Immature natural killer cell (primary cell): ENCODE measurements at places on chromosomes 12 and 14. TPM values are rescaled to one million over a fixed set of nuclear protein-coding genes. Genes with fewer than 3 reads are reported as not detected.

Gene VRTN
- not detected for polyA plus RNA-seq

Gene TSPAN8
- polyA plus RNA-seq = not detected

DNA sequence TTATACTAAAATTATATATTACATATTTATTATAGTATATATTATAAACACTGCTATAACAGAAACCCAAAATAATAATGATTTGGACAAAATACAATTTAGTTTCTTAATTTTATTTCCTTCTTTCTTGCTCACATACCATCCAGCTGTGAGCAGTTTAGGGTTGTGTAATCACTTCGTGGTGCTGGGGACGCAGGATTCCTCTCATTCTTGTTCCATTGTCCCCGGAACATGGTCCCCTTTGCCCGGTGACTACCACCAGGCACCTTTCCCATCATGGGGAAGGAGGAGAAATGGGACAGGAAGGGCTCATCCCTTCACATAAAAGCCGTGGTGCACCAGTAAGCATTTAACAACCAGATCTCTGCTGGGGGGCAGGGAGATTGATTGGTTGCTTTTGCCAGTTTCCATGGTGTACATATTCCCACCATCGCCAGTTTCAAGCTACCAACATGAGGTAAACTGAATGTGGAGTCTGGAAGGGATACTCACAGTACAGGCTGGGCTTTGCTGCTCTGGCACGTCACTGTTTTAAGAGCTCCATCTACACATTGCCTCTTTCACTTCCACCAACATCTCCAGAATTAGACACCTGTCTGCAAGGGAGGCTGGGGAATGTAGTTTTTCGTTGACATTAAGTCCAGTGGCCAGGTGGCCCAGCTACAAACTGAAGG is 191.5 kb downstream of the TMEM132C start:
- H3K27me3 ChIP-seq = peaks cover 7% of the 10 kb centered on the region
- no peak overlapping the region for H3K4me3 ChIP-seq

DNA sequence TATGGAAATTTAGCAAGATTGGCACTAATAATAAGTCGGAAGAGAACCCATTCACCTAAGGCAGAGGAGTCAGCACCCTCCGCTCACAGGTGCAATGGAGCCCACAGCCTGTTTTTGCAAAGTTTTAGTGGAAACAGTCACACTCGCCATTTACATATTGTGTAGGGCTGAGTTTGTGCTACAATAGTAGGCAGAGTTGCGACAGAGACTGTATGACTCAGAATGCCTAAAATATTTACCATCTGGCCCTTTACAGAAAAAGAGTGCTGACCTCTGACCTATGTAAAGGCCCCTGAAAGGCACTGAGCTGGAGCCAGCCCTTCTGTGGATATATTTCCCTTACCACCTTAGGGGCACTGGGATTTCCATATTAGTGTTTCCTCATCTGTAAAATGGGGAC is 79.0 kb downstream of the PRIMA1 start:
- H3K27ac ChIP-seq = no peak overlapping the region
- peaks cover 5% of the 10 kb centered on the region for H3K27me3 ChIP-seq
- H3K36me3 ChIP-seq = no peaks in the 10 kb centered on the region
- H3K4me1 ChIP-seq = no peaks in the 10 kb centered on the region
- H3K4me3 ChIP-seq = no peak overlapping the region

DNA sequence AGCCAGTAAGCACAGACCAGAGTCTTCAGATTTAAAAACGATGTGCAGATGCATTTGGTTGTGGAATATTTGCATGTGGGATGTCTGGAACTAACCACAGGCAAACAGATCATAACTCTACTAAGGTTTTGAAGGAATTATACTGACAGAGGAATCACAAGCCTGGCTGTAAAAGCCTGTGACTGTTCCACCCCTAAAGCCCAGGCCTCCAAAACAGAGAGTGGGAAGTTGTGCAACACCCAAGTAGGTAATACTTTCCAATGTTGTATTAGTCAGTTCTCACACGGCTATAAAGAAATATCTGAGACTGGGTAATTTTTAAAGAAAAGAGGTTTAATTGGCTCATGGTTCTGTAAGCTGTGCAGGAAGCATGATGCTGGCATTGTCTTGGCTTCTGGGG is 68.1 kb upstream of the DCD start:
- no peak overlapping the region for H3K27ac ChIP-seq
- H3K4me1 ChIP-seq = no peaks in the 10 kb centered on the region
- no peaks in the 10 kb centered on the region for H3K27me3 ChIP-seq
- no peak for DNase-seq
- H3K4me3 ChIP-seq = no peak overlapping the region

Gene PPP1R1A
- not detected for polyA plus RNA-seq

DNA sequence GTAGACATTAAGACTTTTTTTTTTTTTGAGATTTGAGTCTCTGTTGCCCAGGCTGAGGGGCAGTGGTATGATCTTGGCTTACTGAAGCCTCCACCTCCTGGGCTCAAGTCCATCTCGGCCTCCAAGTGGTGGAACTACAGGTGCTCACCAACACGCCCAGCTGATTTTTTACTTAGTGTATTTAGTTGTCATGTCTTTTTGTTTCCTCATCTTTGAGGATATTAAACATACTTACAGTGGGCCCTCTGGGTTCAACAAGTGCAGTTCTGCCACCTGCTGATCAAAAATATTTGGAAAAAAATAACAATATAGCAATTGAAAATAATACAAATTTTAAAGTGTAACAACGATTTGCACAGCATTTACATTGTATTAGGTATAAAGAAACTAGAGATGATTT is 4.4 kb upstream of the B4GALNT1 start:
- H3K36me3 ChIP-seq = no peaks in the 10 kb centered on the region
- H3K27ac ChIP-seq = no peak overlapping the region
- peaks cover 7% of the 10 kb centered on the region for H3K27me3 ChIP-seq
- no peak for DNase-seq

GRCh38 chr12:13339538-13339937 is 143.0 kb downstream of the EMP1 start:
- H3K4me3 ChIP-seq = no peak overlapping the region
- no peak overlapping the region for H3K27ac ChIP-seq
- DNase-seq = no peak

Gene ADAMTS20
- polyA plus RNA-seq = not detected

GRCh38 chr14:63565448-63565847 is 22.3 kb upstream of the PPP2R5E start:
- no peak overlapping the region for H3K4me3 ChIP-seq
- no peak for DNase-seq
- no peaks in the 10 kb centered on the region for H3K36me3 ChIP-seq
- peaks cover 9% of the 10 kb centered on the region for H3K27me3 ChIP-seq
- H3K27ac ChIP-seq = no peak overlapping the region

Gene KRT74
- not detected for polyA plus RNA-seq

Gene NR1H4
- polyA plus RNA-seq = not detected

DNA sequence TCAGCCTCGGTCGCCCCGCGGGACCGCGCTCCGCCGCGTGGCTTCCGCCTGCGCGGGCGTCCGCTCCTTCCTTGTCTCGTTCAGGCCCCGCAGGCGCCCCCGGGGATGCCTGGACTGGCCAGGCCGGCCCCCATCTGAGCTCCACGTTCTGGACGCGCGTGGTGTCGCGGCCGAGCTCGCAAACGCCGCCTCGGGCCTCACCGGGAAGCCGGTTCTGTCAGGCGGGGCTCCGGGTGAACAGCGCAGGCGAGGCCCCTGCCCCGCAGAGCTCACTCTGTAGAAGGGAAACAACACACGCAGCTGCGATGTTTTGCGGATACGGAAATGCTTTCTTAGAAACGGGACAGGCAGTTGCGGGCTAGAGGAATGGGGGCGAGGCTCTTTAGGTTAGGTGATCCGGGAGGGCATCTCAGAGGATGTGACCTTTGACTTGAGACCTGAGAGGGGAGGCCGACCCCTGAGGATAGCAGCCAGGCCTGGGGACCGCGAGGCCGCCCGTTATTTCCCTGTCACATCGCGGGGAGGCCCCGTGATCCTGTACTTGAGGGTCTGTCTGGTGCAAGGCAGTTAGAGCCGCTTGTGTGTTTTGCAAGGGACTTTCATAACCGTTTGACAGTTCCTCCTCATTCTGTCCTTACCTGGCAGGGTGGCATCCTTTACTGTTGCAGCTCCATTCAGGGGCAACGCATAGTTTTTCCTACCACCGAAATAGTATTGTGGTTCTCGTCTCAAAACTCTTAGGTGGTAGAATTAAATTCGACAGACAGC is 584 bp downstream of the VRK1 start:
- H3K27me3 ChIP-seq = peaks cover 5% of the 10 kb centered on the region
- H3K27ac ChIP-seq = peak overlapping the region; percentile 88
- peak; percentile 44 for DNase-seq
- peaks cover 36% of the 10 kb centered on the region for H3K4me1 ChIP-seq
- no peaks in the 10 kb centered on the region for H3K36me3 ChIP-seq

DNA sequence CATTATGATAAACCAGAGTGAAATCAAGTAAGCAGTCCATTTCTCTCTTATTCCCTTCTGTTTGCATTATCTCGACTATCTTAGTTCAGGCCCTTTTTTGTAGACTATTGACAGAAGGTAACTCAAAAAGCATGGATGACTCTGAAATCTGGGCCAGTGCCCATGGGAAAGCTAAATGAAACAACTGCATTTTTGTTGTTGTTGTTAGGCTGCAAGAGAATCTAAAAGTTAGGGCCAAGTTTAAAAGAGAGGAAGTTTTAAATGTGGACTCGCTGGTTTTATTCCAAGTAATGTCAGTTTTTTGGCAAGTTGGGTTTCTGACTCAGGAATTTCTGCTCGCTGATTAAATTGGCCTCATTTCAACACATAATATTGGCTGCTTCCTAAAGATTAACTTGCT is 201.1 kb downstream of the PIK3C2G start:
- no peaks in the 10 kb centered on the region for H3K4me1 ChIP-seq
- H3K27me3 ChIP-seq = no peaks in the 10 kb centered on the region
- H3K27ac ChIP-seq = no peak overlapping the region
- no peaks in the 10 kb centered on the region for H3K36me3 ChIP-seq
- no peak overlapping the region for H3K4me3 ChIP-seq

Gene SNAPC1
- polyA plus RNA-seq = 2.0 TPM

GRCh38 chr12:132489078-132489601 is 811 bp upstream of the FBRSL1 start:
- H3K36me3 ChIP-seq = no peaks in the 10 kb centered on the region
- peak overlapping the region; percentile 99 for H3K27ac ChIP-seq
- H3K4me3 ChIP-seq = peak overlapping the region; percentile 98

DNA sequence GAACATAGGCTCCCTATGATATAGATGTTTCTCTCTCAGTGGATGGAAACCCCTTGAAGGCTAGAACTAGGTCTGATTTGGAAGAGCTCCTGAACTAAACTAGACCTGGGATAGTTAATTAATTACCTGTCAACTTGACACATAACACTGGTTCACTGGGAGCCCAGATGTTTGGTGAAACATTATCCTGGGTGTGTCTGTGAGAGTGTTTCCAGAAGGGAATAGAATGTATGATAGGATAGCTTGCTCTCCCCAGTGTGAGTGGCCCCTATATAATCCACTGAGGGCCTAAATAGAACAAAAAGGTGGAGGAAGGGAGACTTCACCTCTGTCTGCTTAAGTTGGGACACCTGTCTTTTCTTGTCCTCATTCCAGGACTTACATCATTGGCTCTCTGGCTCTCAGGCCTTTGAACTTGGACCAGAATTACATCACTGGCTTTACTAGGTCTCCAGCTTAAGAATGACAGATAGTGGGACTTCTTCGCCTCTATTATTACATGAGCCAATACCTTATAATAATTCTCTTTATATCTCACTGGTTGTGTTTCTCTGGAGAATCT is 194.1 kb downstream of the KTN1 start:
- no peak overlapping the region for H3K27ac ChIP-seq
- H3K4me1 ChIP-seq = no peaks in the 10 kb centered on the region
- H3K36me3 ChIP-seq = no peaks in the 10 kb centered on the region
- no peak overlapping the region for H3K4me3 ChIP-seq
- no peak for DNase-seq
- no peaks in the 10 kb centered on the region for H3K27me3 ChIP-seq

- no peak overlapping the region for H3K4me3 ChIP-seq
- H3K36me3 ChIP-seq = no peaks in the 10 kb centered on the region
- H3K27me3 ChIP-seq = no peaks in the 10 kb centered on the region
- no peak overlapping the region for H3K27ac ChIP-seq
Observed at GRCh38 chr12:80469681-80470080, 25.6 kb downstream of the PTPRQ start.

- H3K4me1 ChIP-seq = no peaks in the 10 kb centered on the region
- DNase-seq = peak; percentile 15
- H3K27me3 ChIP-seq = peaks cover 1% of the 10 kb centered on the region
Observed at GRCh38 chr12:93979189-93979588, 169.2 kb upstream of the PLXNC1 start.

DNA sequence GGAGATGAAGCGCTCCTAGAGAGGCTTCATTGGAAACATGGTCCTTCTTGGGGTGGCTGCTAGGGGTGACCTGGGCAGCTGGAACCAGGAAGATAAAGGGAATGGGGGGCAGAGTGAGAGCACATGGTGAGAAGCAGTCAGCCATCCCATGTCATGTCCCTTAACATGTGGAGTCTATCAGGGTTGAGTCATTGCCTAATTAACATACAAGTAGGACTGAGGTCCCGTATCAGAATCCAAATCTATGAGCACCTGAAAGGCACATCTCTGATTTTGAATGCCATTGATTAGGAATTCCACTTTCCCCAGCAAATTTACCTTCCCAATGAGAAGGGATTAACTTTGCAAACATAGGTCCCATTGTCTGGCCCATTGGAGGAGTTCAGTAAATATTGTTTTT is 20.3 kb upstream of the PPP1R1A start:
- no peak overlapping the region for H3K27ac ChIP-seq
- H3K4me3 ChIP-seq = no peak overlapping the region
- peaks cover 5% of the 10 kb centered on the region for H3K27me3 ChIP-seq
- H3K4me1 ChIP-seq = no peaks in the 10 kb centered on the region
- no peaks in the 10 kb centered on the region for H3K36me3 ChIP-seq
- DNase-seq = no peak

Gene HOXC10
- not detected for polyA plus RNA-seq

Gene CHGA
- polyA plus RNA-seq = not detected

DNA sequence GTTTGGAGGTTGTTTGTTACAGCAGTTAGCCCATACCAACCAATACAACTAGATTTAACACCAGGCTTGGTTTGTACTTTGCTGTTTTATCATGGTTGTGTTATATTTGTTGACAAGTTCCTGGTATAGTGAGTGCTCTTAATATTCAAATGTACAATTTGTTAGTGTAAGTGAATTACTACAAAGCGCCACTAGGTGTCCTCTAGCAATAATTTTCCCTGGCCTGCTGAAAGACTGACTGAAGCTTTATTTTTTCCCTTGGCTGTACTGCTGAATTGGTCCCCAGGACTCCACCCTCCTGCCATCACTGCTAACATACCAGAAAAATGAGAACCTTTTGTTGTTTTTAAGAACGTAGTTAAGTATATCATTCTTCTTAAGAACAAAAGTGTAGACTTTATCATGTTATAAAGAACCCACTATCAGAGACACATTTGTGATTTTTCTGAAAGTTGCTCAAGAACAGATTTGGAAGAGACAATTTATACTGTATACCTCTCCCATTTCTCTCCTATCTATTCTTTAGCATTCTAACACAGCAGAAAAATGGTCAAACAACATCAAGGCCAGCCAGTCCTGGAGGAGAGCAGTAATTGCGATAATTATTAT is 75.3 kb upstream of the FAR2 start:
- H3K27me3 ChIP-seq = no peaks in the 10 kb centered on the region
- no peaks in the 10 kb centered on the region for H3K36me3 ChIP-seq
- H3K4me1 ChIP-seq = no peaks in the 10 kb centered on the region
- H3K4me3 ChIP-seq = no peak overlapping the region
